Testis (tissue), 5 donors: ENCODE measurements at places on chromosomes 1 and 21. TPM values are rescaled to one million over a fixed set of nuclear protein-coding genes. Genes with fewer than 3 reads are reported as not detected.

NR5A2 gene
- 4.4 TPM for total RNA-seq

PPIAL4G gene
- not detected for total RNA-seq

IL12RB2 gene
- total RNA-seq: 2.1 TPM

ZSCAN20 gene
- total RNA-seq: 10.1 TPM

SPRR2F gene
- not detected for total RNA-seq

FBXO2 gene
- 11.3 TPM for total RNA-seq

C1orf210 gene
- not detected for total RNA-seq

OR2T2 gene
- total RNA-seq: not detected

SYPL2 gene
- 46.1 TPM for total RNA-seq

BNIPL gene
- 9.3 TPM for total RNA-seq

TTC3 gene
- 154 TPM for total RNA-seq

MYBPH gene
- 0.16 TPM for total RNA-seq
